Astrocyte (in vitro differentiated cells and primary cell): ENCODE measurements at places on chromosomes 1 and 21. TPM values are rescaled to one million over a fixed set of nuclear protein-coding genes. Genes with fewer than 3 reads are reported as not detected.

GRCh38 chr1:87314091-87314490 is 14.6 kb upstream of the LMO4 start:
- DNase-seq: no peak
- no peaks in the 10 kb centered on the region for H3K4me1 ChIP-seq
- H3K27ac ChIP-seq: no peak overlapping the region
- no peak overlapping the region for H3K4me3 ChIP-seq

GRCh38 chr1:233064988-233065387 is 114.6 kb downstream of the NTPCR start:
- H3K27ac ChIP-seq: no peak overlapping the region
- H3K27me3 ChIP-seq: no peaks in the 10 kb centered on the region
- no peaks in the 10 kb centered on the region for H3K36me3 ChIP-seq
- no peaks in the 10 kb centered on the region for H3K4me1 ChIP-seq
- no peak for DNase-seq

DNA sequence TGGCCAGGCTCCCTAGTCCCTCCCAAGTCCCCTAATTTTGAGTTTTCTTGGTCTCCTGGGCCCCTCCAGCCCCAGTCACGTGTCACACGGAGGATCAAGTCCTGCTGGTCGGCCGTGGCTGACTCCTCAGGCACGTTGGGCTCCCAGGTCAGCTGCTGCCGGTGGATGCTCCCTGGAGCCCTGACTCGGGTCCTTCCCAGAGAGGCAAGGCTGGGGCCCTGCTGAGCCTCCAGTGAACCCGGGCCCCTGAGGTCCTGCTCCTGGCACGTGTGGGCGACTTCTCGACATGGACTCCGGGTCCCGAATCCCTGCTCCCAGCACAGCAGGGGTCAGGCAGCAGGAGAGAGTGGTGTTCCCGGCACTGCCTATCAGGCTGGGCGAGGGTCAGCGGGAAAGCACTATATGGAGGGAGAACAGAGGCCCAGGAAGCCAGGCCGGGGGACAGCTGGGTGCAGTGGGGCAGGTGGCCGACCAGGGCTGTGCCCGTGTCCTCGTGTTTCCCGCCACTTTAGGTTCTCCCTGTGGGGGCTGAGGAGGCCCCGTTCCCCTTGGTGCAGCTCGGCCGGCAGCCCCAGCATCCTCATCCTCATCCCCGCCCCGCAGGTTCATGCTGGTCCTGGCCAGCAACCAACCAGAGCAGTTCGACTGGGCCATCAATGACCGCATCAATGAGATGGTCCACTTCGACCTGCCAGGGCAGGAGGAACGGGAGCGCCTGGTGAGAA is 13.2 kb downstream of the TMEM240 start:
- H3K4me1 ChIP-seq: no peaks in the 10 kb centered on the region
- no peaks in the 10 kb centered on the region for H3K27me3 ChIP-seq
- H3K36me3 ChIP-seq: peaks cover 3% of the 10 kb centered on the region
- no peak overlapping the region for H3K27ac ChIP-seq

- H3K4me3 ChIP-seq: no peak overlapping the region
- H3K4me1 ChIP-seq: no peaks in the 10 kb centered on the region
- no peaks in the 10 kb centered on the region for H3K36me3 ChIP-seq
- H3K27me3 ChIP-seq: no peaks in the 10 kb centered on the region
- H3K27ac ChIP-seq: no peak overlapping the region
These were observed 55.5 kb downstream of the HMCN1 start for GRCh38 chr1:185789501-185790193.

- peaks cover 5% of the 10 kb centered on the region for H3K27me3 ChIP-seq
- no peak for DNase-seq
- peaks cover 4% of the 10 kb centered on the region for H3K4me1 ChIP-seq
- no peaks in the 10 kb centered on the region for H3K36me3 ChIP-seq
These were observed 41.1 kb downstream of the UMODL1 start for GRCh38 chr21:42112238-42112637.

PPOX gene
- 17.0 and 20.0 TPM in 2 replicates for total RNA-seq

PLA2G2C gene
- total RNA-seq: not detected in 2 replicates

SLC45A3 gene
- total RNA-seq: 6.8 and 7.1 TPM in 2 replicates

GPR157 gene
- 5.4 and 8.2 TPM in 2 replicates for total RNA-seq
